CD4-positive, alpha-beta T cell treated with Interleukin-4 for 1 hour (primary cell): ENCODE measurements at places on chromosomes 1 and 21.
A peak's percentile ranks its signal among the peaks of the same experiment; 100 is the strongest.

DNA sequence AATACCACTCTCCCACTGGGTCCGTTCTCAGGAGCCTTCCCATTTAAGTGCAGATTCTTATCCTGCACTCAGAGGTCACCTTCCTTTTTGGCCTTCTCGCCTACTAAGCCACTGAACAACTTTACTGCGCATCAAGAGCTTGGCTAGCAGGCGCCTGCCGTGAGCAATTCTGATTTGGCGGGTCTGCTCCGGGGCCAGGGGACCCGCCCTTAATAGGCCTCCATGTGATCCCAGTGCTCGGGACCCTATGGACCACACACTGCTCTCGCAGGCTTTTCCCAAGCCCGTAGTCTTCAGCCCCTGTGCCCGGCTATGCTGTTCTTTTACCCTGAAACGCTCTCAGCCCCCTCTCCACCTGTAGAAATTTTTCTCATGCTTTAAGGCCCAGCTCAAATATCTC, 45.1 kb downstream of the BCL9 start:
- no peak for DNase-seq

GRCh38 chr21:41858466-41859296, 20.5 kb downstream of the PRDM15 start:
- no peak for DNase-seq

DNA sequence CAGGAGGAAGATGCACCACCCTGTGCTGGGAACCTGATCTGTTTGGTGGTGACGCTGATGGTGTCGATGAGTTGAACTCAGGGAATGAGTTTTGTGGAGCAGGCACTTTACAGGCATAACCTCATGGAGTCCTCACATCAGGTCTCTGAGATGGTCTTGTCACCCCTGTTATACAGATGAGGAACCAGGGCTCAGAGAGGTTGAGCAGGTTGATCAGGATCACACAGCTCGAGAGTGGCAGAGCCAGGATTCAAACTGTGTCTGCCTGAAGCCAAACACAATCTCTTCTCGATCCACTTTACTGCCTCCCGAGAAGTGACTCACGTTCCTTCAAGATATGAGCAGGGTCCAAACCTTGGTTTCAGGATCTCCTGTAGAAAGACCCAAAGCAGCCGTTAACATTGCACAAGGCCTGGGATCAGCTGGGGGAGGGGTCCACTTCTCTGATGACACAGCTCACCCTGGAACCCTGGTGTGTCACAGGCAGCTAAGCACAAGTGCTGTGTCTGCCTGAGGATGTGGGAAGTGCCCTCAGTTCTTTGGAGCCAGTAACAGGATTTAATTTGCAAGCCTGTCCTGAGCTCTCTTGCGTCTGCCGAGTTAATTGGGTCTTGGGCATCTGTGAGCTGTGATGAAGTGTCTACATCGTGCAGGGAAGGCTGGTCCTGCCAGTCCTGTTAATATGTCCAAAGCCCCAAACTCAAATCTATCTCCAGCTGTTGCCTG, 65.4 kb upstream of the STUM start:
- no peak for DNase-seq

DNA sequence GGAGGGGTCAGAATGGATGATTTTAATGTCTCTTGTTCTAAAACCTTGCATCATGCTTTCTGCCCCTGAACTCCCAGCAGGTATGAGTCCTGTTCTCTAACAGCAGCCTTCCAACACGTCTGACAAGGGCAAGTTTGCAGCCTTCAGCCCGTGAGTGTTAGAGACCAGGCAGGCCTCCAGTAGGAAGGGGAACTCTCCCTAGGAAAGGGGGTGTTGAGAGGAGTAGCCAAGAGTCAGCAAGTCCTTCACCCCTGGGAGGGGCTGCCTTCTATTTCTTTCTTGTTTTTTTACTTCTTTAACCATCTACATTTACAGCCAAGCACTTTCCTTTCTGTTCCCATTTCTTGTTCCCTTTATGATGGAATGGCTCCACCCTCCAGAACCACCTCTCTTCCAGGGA, 14.2 kb downstream of the BATF3 start:
- DNase-seq: no peak

DNA sequence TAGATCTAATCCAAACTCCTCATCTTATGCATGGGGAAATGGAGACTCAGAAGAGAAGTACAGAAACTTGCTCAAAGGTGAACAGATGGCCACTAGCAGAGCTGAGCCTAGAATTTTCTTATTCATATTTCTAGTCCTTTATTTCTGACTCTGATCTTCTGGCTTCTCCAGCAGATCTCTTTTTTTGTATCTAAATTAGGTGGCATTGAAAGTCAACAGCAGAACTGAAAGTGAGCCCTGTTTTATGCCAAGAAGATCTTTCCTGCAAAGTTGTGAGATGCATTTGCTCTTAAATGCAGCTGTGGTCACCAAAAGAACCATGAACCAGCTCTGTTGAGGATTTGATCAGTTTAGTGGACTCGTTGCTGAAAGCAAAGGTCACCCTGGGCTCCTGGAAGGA, 75.5 kb downstream of the KAZN start:
- no peak for DNase-seq

GRCh38 chr1:13825033-13825432, 125.0 kb downstream of the PRDM2 start:
- no peak for DNase-seq

DNA sequence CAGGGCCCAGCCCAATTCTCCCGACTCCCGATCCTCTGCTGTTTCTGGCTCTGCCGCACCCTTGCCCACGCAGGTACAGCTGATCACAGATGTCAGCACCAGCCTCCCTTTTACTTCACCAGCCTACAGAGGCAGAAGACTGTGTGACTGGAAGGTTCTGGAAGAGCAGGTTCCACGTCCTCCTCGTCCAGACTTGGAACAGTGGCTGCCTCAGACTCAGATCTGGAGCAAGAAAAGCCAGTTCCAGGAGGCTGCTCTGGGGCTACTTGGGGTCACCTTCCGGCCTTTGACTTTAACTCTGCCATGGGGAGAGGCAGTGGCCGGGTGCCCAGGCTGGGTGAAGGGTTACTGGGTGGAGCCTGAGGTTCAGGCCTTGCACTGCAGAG, 16.1 kb upstream of the KLHDC7A start:
- no peak for DNase-seq

DNA sequence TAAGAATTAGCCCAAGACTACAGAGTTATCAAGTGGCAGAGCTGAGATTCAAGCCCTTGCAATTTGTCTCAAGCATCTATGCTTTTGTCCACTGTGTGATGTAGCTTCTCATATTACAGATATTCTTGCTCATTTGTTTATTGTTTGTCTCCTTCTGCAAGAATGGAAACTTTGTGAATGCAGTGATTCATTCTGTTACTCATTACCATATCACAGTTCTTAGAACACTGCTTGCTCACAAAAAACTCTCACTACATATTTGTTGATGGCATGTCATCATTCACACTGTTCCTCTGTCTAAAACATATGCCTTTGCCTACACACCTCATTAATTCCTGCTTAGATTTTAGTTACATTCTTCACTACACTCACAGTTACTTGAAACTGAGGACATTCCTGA, 1198.9 kb downstream of the PLA2G4A start:
- no peak for DNase-seq

GRCh38 chr1:70836456-70836855, 211.2 kb downstream of the PTGER3 start:
- DNase-seq: no peak

DNA sequence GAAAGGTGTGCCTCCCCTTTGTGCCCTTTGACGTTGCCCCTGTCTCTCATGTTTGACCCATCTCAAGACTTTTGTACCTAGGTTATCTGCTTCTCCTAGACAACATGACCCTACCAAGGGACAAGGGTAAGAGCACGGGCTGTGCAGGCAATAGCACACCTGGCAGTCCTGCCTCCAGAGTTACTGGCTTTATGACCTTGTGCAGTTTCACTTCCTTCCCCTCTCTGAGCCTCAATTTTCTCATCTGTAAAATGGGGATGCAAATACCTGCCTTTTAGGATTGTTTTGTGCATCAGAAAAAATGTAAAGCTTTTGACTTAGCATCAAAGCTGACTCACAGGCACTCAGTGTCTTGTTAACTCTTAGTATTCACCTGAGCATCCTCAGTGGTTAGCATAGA, 36.4 kb downstream of the ELK4 start:
- DNase-seq: peak; percentile 10

DNA sequence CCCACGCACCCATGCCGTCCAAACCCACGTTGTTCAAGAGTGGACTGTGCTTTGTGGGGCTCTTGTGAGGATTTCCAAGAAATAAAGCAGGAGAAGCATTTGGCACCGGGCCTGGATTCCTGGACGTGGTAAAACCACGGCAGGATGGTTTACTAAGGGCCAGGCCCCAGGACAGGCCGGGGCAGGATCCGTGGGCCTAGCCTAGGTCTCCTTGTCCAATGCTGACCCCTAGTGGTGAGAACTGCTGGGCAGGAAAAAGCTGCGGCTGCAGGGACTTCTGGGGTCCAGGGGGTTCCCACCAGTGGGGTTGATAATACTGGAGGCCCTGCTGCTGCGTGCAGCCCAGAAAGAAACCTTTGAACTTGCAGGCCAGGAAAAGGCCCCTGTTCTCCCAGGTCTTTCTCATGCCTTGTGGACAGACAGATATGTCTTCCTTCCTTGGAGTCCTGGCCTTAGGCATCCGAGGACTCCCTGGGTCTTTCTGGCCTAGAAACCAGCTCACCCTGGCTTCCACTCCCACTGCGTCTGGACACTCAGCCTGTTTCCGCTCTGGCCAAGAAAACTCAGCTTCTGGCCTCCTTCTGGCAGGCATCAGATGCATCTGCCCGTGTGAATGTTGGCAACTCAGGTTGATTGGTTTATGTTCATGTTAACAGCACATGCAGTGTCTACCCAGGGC, 106.9 kb upstream of the TMEM51 start:
- peak; percentile 43 for DNase-seq

- DNase-seq: peak; percentile 29
Measured at GRCh38 chr1:8712413-8713231, 104.8 kb downstream of the RERE start.

- no peak for DNase-seq
Measured at GRCh38 chr1:184145083-184145482, 93.6 kb downstream of the TSEN15 start.

DNA sequence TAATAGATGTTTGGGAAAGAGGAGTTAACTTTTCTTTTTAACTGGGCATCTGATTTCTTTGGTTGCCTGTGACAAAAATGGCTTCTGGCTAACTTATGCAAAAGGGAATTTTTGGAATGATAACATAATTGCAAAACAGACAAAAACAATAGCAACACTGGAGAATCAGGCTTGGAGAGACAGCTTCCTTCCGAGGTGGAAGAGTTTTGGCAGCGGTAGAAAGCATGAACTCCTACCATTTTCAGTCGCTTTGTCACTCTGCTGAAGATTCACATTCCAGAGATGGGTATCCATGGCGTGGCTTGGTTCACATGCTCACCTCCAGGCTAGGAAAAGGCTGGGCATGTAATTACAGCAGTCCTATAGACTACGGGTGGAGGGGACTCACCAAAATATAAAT, 17.2 kb upstream of the FGGY start:
- DNase-seq: no peak

- DNase-seq: no peak
Measured at GRCh38 chr1:44806025-44806703, 987 bp downstream of the DYNLT4 start.

GRCh38 chr21:43609501-43610340, 49.6 kb downstream of the HSF2BP start:
- no peak for DNase-seq
